CD4-positive, alpha-beta T cell treated with Interleukin-15 for 4 hours (primary cell): ENCODE measurements at places on chromosomes 7 and 10.

GRCh38 chr10:94216201-94216600 lies 146.5 kb downstream of the NOC3L start:
- no peak for DNase-seq

DNA sequence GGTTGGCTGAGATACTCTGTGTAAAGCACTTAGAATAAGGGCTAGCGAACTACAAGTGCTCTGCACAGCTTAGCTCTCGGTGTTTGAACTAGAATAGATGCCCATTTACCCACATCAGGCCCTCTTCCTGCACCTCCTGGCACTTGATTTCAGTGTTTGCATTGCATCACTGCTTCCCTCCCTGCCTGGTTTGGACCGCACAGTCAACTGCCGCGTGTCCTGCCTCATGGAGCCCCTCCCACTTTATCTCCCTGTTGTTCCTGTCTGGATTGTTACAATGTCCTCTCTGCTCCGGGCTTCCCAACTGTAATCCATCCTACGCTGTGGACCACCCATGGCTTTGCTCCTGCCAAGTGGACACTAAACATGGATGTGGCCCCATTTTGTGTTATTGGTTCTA lies 2.3 kb downstream of the FAM107B start:
- DNase-seq = no peak

GRCh38 chr7:26500749-26501352 lies 209.2 kb downstream of the SNX10 start:
- peak; percentile 17 for DNase-seq

DNA sequence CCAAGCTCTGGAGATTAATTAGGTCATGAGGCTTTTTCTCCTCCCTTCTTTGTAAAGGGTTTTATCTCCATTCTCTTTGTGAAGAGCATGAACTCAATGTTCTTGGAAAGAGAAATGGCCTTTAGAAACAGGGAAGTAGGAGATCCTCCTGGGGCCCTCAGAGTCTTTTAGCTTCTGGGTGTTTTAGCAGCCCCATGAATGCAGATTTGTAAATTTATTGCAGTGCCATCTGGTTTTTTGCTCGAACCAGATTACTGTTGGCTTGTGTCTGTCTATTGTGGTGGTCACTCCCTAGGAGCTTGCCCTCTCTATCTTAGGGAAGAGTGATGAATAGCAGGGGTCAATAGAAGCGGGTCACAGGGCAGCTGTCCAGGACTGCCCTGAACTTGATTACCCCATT lies 110.6 kb downstream of the BTRC start:
- no peak for DNase-seq

- DNase-seq = no peak
These were observed 205.3 kb upstream of the HABP2 start for GRCh38 chr10:113347508-113347907.

DNA sequence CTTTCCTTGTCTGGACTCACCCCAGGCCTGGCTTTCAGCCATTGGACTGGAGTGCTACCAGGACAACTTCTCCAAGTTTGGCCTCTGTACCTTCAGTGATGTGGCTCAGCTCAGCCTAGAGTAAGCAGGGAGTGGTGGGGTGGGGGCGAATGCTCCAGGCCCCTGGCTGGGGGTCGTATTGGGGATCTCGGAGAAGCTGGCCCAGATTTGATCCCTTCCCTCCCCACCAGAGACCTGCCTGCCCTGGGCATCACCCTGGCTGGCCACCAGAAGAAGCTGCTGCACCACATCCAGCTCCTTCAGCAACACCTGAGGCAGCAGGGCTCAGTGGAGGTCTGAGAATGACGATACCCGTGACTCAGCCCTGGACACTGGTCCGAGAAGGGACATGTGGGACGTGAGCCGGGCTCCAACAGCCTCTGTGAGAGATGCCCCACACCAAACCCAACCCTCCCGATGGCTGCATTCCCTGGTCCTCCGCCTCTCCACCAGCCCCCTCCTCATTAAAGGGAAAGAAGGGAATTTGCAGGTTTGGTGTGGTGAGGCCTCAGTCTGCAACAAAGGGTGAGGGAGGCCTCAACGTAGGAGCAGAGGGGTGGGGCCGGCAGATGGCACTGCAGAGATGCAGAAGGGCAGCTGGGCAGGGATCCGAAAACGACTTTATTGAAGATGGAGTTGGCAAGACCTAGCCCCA lies 14.8 kb downstream of the TRPV6 start:
- DNase-seq = no peak

DNA sequence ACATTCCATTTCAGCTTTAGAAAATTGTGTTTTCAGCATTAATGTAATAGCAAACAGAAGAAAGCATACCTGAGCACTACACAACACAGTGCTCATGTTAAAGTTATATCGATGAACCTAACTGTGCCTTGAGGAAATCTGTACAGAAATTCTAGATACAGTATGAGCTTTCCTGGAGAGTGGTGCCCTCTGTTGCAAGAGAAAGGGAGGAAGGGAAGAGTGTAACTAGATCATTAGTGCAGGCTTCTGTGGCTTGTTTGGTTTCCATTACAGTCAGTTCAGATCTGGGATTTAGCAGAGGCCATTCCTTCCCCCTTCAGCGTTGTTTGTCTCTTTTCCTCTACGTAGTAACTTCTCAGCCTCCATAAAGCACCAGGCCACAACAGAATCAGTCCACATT lies 139.7 kb downstream of the HTR7 start:
- no peak for DNase-seq

DNA sequence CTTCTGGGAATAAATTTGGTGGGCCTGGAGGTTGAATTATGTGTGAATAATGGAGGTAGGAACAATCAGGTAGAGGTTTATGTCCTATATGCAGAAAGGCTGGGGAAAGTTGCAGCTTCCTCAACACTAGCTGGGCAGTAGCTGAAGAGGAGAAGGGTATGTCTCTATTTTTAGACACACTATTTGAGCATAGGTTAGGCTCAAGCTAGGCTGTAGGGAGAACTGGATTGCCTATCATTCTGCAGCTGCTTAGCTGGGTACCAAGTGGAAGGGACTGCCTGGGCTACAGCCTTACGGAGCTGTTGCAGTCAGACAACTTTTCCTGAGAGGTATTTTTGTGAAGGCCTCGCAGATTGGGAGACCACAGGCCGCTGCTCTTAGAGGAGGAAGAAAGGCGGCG lies 67.9 kb downstream of the DENND11 start:
- DNase-seq = no peak

GRCh38 chr10:85916994-85917573 lies 449.5 kb downstream of the GRID1 start:
- DNase-seq = no peak

DNA sequence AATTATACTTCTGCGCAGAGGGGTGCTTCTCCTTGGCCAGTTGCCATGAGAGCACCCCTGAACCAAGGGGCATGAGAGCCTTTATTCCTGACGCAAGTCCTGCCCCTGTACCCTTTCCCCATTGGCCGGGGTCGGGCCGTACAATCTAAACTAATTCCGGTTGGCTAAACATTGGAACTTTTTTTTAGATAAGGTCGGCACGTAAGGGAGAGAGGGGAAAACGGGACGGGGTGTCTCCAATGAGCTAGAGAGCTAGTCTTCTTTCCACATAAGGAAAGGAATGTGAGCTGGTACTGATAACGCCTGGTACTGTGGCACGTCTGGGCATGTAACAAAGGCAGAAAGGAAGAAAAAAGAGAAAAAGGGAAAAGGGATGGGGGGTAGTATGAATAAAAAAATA lies 96.9 kb downstream of the CD36 start:
- DNase-seq = no peak

DNA sequence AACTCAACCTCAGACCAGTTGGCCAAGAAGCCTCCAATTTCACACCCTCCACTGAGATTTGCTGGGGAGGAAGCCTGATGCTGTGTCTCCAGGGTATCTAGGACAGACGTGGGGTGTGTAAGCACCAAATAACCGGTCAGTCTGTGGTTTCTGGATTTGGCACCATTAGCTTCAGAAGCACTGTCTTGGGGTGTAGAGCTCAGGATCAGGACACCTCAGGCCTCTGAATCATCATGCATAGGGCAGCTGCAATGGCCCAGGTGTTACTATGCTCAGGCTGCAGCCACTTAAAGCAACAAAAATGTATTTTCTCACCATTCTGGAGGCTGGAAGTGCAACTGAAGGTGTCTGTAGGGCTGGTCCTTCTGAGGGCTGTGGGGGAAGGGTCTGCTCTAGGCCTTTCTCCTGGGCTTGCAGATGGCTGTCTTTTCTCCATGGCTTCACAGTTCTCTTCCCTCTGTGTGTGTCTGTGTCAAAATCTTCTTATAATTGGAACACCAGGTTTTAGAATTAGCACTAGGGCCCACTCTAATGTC lies 73.4 kb upstream of the SEPHS1 start:
- DNase-seq = no peak

GRCh38 chr7:137025469-137026175 lies 157.2 kb downstream of the CHRM2 start:
- DNase-seq = no peak

GRCh38 chr10:105328503-105329133 lies 687.5 kb downstream of the SORCS3 start:
- no peak for DNase-seq

DNA sequence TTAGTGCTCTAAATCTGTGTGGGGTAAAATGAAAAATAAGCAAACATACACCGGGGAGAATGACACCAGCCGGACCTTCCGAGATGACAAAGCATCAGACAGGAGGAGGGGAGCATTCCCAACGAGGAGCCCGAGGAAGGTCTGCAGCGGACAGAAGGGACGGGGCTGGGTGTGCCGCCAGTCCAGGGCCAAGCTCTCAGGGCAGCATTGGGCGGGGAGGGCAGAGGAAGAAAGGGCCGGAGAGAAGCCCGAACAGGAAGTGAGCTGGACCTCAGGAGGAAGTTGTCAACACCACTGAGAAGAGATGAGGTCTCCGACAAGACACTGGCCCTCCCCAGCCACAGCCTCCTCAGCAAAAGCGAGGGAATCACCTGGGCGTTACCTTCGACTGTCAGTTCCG lies 182.6 kb upstream of the RNF32 start:
- DNase-seq = no peak

- no peak for DNase-seq
These were observed 157.0 kb downstream of the ARID5B start for GRCh38 chr10:62058476-62058875.

GRCh38 chr10:127298381-127298780 lies 102.0 kb upstream of the INSYN2A start:
- DNase-seq = no peak

- DNase-seq = no peak
These were observed 7.1 kb downstream of the CCDC201 start for GRCh38 chr7:45865594-45866410.

GRCh38 chr7:46880508-46881196 lies 701.3 kb downstream of the TNS3 start:
- no peak for DNase-seq

- no peak for DNase-seq
These were observed 838.2 kb upstream of the POM121L12 start for GRCh38 chr7:52197221-52197620.
